Fibroblast of skin of right biceps (primary cell): ENCODE measurements at places on chromosomes 4 and X.

DNA sequence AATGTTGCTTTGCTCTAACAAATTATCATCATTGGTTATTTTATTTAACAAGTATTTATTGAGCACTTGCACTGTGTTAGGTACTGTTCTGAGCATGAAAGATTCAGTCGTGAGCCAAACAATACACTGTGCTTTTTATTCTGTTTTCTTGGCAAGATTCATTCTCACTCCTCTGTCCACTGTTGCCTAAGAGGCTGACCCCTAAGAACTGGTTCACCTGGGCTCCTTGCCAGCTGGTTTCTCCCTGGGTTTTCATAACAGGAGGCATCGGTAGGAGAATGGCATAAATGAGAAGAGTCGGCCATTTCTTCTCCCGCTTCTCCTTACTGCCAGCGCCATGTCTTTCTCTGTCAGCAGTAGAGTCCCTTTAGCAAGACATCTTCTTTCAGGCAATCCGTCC is 243.7 kb upstream of the DIAPH2 start:
- no peak for DNase-seq

- DNase-seq = peak; percentile 18
Observed at GRCh38 chrX:25531096-25531495, 515.3 kb upstream of the ARX start.

- DNase-seq = peak; percentile 39
Observed at GRCh38 chr4:147732518-147733235, 789 bp downstream of the ARHGAP10 start.

GRCh38 chrX:87621697-87622096 is 104.1 kb downstream of the KLHL4 start:
- DNase-seq = peak; percentile 3

DNA sequence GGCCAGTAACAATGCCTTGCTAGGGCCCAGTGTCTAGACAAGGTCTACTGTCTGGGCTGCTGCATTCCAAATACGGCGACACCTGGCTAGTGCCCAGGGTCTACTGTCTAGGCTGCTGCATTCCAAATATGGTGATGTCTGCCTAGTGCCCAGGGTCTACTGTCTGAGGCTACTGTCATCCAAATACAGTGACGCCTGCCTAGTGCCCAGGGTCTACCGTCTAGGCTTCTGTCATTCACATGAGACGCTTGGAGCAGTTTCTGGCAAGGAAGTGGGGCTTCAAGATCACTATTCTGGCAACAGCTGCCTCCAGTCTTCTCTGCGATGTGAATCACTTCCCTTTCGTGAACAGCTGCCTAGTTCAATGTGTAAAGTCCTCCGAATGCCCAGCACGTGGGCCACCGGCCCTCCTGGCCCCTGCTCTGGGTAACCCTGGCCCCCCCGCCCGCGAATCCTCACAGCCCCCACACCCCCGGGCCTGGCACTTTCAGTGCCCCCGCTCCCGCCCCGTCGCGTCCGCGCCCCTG is 12.7 kb downstream of the ACOX3 start:
- peak; percentile 60 for DNase-seq

DNA sequence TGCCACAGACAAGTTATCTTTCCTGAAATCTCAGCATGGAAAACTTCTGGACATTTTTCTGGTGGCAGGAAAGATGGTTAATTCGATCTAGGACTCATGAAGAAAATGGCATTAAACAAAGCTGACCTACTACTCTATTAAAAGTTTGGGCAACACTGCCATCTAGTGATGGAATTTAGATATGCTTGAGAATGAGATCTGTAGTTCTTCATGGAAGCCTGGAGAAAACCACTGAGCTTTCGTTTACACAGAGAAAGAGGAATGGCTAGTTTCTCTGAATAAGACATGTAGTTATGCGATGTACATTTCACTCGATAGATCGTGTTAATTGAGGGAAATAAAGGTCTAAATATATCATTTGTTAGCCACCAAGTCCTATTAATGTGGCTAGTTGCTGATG is 51.7 kb upstream of the CHRDL1 start:
- DNase-seq = peak; percentile 57

DNA sequence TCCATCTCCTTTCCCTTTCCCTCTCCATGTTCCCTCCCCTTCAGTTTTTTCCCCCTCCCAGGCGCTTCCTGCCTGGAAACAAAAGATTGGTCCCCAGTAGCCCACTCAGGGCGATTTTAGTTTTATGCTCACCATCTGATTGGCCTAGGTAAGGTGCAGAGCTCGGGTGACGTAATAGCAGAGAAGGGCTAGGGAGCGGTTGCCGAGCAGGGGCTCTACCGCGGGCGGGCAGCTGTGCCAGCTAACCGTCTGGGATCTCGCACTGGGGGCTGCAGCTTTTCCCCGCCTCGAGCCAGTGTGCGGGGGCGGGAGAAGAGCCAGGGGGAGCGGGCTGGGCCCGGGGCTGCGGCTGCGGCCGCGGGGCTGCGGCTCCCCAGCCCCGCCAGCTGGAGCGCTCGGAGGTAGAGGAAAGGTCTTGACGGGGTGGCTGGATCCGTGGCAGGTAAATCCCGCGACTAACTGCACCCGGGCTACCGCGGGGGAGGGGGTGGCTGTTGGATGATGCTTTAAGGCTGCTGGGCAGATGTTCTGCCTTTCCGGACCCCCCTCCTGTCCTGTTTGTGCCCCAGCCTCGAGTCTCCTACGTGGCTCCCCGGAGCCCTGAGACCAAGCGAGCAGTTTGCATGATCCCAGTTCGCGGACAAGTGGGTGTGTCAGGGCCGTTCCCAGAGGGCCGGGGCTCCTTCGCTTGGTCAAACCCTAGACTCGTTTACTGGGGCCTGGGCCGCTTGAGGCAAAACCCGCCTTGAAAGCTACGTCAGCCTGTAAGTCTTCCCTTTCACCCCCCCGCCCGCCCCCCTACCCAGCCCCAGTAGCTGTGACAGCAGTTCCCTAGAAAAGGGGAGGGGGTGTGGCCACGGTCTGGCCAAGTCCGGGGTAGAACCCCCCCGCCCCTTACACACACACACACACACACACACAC is at the start of gene PAK3:
Gene PAK3 (plus strand): TSS at position 218 of the 922 bp plus-strand sequence. CDS start 26,913 bp downstream, outside the sequence.
- peak; percentile 79 for DNase-seq

- DNase-seq = peak; percentile 68
Observed at GRCh38 chrX:102808336-102808735, 87.8 kb downstream of the GPRASP3 start.

DNA sequence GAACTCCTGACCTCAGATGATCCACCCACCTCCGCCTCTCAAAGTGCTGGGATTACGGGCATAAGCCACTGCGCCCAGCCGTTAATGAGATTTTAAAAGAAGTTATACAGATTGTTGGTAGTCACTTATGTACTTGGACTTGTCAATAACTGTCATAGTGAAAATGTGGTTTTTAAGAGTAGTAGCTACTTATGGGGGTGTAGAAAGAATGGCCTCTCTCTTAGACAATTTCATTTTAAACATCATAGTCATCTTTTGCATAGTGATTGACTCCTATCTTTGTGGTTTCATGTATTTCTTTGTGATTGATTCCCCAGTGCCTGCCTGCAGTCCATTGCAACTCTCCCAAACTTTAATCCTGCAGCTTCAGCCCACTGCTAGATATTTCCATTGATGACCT is 17.4 kb downstream of the FAM199X start:
- DNase-seq = no peak

- DNase-seq = no peak
Observed at GRCh38 chr4:40586729-40587128, 42.9 kb downstream of the RBM47 start.

DNA sequence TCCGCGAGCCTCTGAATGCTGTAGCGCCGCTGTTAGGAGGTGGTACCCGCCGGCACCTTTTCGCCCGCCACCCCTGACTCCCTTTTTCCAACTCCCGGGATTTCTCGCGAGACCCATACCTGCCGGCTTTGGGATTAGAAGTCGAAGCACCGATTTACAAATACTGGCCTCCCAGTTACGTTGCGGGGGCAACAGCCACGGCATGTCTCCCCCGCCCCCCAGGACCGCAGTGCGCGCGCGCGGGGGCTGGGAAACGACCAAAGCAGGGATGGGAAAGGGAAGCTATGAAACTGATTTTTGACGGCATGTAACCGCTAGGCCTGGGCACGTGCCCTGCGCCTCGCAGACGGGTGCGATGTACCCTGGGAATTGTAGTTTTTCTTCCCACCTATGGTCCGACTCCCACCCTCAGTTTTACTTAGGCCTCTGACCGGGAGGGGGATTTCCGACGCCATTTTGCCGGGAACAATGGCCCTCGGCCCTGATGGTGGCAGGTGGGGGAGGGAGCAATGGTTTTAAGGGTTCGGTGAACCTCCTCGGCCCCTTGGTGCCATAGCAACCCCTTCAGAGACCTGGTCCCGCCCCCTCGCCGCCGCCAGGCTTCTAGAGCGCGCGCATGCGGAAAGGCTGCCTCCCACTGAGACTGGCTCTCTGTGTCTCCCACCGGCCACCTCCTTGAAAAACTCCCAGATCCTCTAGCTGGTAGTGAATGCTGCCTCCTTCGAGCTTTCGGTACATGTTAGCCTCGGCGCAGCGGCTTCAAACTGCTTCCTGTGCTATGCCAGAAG is 772 bp upstream of the WNK3 start:
- peak; percentile 75 for DNase-seq

DNA sequence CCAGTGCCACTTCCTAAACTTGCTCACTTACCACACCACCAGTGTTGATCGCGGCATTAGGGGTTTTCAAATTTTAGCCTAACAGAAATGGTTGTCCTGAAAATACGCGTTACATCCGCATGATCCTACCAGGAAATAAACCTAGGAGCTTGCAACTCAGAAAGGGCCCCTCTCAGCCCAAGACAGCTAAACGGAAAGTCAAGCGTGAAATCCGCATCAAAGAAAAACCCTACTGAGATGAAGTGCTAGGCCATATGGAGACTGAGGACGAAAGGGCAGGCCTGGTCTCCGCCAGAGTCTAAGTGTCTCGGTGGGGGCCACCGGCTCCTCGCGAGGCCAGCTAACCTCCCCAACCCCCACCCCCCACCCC is 626 bp downstream of the YTHDC1 start:
- peak; percentile 47 for DNase-seq

- no peak for DNase-seq
Observed at GRCh38 chrX:10166731-10167151, 10.0 kb downstream of the CLCN4 start.

DNA sequence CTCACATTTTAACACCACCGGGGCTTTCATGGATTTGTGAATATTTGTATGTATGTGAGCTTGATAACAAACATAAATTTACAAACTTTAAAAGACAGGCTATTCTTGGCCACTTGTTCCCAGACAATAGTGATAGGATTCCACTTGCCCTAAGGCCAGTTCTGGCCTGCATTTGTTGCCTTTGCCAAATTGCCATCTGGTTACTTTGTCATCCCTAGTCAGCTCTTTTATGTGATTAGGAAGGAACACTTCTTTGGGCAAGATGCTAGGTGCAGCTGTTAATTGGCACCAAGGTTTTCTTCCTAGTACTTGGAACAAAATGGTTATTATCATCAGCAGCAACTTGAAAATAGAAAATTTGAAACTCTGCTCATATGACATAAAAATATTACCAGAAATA is 63.3 kb downstream of the CCSER1 start:
- no peak for DNase-seq

DNA sequence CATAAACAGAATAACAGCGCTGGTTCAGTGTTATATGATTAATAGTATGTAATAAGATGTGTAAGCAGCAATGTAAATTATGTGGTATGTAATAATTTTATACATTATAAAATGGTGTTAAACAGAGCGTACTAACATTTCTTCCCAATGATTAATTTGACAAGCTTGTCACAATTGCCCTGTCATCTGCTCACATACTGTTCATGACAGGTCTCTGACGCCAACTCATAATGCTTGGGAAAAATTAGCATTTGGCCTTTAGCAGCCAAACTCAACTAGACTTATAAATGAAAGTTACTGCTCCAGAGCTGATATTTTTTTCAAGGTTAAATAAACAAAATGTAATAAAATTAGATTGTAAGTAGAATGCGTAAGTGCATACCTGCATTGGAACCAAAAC is 246.8 kb downstream of the TRAM1L1 start:
- DNase-seq = no peak

GRCh38 chr4:170651786-170652185 is 562.0 kb upstream of the AADAT start:
- peak; percentile 66 for DNase-seq

DNA sequence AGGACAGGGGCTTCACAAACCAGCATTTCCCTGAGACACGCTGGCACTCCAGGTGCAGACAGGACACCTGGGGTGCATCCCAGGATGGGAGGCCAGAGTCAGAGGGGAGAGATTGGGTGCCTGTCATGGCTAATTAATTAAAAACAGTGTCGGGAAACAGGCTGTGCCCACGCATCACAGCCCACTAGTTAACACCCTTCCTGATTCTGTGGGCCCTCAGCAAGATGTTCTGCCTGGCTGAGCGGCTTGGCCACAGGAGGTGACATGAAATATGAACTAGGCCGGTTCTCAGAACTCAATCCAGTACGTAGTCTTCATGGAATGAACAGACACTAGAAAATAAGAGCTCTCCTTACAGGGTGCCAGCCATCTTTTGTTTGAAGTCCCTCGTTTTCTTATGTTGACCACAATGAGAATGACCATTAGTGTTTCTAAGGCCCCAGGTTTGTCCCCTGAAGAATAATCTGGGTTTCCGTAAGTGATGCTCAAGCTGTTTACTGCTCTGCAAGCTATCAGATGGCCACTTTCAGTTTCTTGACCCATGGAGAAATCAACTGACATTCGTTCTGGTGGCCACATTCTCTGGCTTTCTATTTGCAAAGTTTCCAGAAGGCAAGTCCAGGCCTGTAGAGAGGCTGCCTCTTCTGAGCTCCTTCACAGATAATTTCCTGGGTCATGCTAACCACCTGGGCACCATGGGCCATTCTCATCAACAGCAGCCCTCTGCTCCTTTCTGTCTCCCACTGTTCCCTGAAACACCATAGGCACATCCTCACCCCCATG is 72.3 kb downstream of the SLC34A2 start:
- DNase-seq = no peak

GRCh38 chr4:14018191-14018853 is 390.8 kb upstream of the BOD1L1 start:
- DNase-seq = no peak

DNA sequence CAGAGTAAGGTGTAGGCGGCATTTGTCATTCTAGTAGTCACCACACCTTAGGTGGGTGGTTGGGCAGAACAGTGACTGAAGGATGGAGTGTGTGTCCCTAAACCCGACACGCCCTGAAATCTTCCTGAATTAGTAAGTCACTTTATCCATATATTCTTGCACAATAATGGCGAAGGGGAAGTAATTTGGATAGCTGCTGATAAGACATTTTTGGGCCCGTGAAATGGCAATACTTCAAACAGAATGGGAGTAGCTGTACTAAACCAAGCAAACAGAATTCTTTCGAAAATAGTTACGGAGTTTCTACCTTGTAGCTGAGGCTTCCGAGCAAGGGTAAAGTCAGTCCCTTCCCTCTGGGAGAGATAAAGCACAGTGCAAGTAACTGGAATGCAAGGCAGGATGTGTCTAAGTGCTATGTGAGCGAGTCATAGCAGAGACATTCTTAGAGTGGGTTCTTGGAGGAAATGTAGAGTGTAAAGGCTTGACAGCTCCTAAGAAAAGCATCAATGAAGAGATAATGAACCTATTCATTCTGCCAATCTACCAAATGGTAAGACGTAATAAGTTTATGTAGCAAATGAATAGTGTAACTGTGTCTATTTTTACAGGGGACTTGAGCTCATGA is 72.8 kb downstream of the CLCN5 start:
- peak; percentile 82 for DNase-seq

GRCh38 chr4:113248320-113248719 is 198.9 kb downstream of the ANK2 start:
- DNase-seq = no peak

GRCh38 chr4:76897536-76898384 is at the start of gene SOWAHB:
Gene SOWAHB, minus strand, starts transcription at chr4:76898144. Its CDS starts 295 bp downstream, at chr4:76897849.
- DNase-seq = no peak

GRCh38 chr4:139144161-139144859 is 32.7 kb downstream of the ELF2 start:
- DNase-seq = peak; percentile 37

- no peak for DNase-seq
Observed at GRCh38 chr4:172497321-172497720, 671.3 kb upstream of the GALNT7 start.

- DNase-seq = no peak
Observed at GRCh38 chrX:13126775-13127174, 82.4 kb upstream of the FAM9C start.
